Stimulated activated CD8-positive, alpha-beta memory T cell treated with anti-CD3 and anti-CD28 coated beads, Interleukin-2, amount 100 ng/mL, for 48 hours (primary cell): ENCODE measurements at places on chromosomes 3 and 15.

DNA sequence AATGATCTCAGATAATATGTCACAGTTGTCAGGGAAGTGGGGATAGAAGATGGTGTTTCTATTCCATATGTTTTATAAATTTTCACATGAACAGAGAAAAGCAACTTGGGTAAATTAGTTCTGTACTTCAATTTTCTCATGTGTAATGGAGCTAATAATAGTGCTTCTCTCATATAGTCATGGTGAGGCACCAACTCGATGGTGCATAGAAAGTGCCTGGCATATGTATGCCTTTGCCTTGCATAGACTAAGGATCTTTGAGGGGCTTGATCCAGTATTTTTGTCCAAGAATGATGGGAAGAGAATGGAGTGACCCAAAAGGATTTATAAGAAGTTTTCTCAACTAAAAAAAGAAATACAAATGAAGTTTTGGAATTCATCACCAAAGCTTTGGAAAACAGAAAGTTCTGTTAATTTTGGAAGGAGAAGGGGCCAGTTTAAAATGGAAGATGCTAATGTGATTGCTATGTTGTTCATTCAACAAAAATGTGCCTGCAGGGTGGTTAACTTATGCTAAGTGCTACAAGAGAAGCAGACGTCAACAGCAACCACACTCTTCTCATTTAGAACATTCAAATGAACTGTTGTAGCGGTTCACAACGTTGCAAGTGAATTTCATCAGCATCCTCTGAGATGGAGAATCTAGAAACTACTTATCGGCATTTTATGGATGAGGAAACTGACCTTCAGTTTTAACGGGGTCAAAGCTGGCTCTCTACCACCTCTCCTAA, 86.1 kb downstream of the RTP4 start:
- DNase-seq: no peak

GRCh38 chr3:72011485-72011884, 226.5 kb upstream of the PROK2 start:
- DNase-seq: no peak

- DNase-seq: no peak
Measured at GRCh38 chr3:194858382-194858781, 172.7 kb downstream of the FAM43A start.

- DNase-seq: no peak
Measured at GRCh38 chr3:158702815-158703481, 29.3 kb downstream of the RARRES1 start.

DNA sequence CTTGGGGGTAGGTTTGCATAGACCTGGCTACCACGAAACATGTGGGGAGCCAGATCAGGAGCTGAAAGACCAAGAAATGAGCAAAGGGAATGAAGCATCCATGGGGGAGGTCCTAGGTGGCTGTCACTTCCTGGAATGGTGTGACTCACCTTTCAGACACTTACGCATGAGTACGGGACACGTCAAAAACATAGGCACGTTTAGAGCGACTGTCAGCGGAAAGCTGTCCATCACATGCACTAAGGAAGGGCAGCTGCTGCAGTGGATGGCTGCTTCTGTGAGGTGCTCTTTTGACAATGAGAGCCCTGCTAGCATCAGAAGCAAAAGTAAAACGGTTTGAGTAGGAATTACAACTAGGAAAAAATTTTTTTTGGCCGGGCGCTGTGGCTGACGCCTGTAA, 244.6 kb upstream of the CCDC54 start:
- no peak for DNase-seq

DNA sequence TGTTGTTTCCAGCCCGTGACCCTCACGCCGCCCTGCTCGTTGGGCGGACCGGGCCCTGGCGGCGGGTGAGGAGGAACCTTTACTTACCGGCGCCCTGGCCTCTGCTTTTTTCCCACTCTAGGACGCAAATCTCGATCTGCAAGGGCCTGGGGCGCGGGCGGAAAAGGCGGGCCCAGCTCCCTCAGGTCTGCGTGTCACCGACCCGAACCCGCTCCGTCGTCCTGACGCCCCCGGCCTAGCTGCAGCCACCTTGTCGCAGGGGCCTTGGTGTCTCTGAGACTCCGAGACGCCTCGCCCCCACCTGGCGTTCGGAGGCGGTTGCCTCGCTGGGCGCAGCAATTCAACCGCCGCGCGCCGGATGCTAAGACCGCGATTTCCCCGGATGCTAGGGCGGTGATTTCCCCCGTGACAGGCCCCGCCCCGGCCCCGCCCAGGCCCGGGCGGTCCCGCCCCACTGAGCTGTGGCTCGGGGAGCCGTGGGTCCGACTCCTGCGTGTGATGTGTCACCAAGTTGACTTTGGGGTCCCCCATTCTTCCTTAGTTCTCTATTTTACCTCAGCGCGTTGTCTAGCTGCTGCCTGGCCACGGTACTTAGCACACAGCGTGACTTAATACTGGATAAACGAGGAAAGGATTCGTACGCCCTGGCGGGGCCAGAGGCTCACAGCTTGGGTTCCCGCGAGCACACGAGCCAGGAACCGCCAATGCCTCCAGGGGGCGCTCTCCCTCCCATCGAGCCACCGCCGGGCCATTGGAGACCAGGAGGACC, at the start of gene RPL39L:
Gene RPL39L, minus strand, starts transcription at position 371 of the 769 bp plus-strand sequence. CDS start 18,196 bp downstream, outside the sequence.
- peak; percentile 89 for DNase-seq

DNA sequence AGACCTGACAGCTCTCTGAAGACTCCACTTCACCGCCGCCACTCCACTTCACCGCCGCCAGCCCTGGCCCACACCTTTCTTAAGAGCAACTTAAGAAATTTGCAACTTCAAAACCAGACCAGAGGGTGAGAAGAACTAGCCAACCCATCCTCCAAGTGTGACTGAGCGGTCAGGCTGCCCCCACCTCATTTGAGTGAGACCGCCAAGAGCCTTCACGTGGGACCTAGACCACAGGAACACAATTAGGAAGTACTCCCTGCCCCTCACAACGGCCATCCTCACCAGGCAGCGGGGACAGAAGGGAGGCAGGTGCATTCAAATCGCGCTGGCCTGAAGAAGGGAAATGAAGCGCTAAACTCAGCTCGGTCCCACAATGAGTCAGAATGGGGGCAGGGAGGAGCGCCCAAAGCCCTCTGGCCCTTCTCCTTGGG, 156.8 kb upstream of the BCL6 start:
- DNase-seq: no peak

GRCh38 chr15:81239190-81239589, 42.5 kb downstream of the IL16 start:
- no peak for DNase-seq

DNA sequence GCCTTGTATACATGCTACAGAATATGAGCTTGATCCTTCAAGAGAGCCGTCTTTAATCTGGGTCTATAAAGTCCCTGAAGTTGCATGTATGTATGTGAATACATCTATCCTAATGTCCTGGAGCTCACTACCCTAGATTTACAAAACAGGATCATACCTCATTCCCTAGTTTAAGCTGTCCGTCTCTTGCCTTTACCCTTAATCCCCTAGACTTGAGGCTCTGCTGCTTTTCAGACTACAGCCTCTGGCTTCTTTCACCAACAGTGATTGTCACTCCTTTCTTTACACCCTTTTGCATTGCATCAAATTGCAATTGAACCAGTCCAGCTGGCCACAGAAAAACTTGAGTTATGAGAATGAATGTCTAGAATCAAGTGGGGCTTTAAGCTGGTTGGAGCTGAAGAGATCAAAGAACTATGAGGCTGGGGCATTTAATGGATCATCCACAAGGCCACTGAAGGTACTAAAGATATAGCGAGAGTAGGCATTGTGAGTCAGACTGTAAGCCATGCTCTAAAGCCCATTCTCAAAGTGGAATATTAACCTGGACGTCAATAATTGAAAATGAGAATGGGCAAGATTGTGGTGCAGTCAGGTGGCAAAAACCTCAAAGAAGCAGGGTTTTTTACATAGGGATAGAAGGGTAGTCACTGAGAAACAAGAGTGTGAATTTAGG, 12.3 kb upstream of the PLD1 start:
- DNase-seq: no peak

DNA sequence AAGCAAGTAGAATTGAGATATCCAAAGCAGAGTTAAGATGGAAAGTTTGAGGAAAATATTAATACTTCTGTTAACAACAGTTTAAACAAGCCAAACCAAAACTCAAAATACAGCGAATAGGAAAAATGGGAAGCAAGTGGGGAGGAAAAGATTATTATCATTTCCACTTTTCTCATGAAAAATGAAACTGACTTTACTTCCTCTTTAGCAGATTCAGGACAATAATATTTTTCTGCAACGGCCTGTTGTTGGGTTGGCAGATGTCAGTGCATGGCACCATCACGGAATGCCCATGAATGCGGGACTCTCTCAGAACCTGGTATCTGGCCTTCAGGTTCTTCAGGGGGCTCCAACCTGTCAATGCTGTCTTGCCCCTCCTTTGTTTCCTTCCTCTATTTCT, 11.1 kb downstream of the ANKUB1 start:
- no peak for DNase-seq

- DNase-seq: no peak
Measured at GRCh38 chr15:34849364-34849959, 54.1 kb upstream of the ACTC1 start.

- DNase-seq: no peak
Measured at GRCh38 chr3:65497236-65497635, 541.5 kb downstream of the MAGI1 start.

DNA sequence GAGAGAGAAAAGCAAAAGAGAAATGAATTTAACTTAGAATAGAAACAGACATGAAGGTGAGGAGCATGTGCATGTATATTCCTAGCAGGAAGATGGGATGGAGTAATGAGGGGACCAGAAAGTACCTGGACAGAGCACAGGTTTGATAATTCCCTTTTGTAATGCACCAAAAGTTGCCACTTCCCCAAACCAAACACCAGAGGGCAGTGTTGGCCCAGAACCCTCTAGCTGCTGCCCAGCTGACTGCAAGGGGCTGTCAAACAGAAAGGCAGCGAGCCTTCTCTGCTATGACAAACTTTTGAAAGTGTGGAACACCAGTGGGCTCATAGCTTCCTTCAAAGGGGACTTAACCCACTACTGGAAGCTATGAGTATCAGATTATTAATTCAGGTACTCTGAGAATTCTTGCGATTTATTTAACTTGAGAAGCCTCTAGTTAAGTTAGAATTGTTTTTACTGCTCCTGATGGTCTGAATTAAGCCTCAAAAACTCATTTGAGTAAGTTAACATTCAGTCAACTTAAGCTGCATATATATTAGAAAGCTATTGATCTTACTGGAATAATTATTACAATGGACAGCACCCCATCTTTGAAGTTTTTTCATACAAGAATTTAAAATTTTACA, 234.9 kb downstream of the NEK10 start:
- peak; percentile 16 for DNase-seq

DNA sequence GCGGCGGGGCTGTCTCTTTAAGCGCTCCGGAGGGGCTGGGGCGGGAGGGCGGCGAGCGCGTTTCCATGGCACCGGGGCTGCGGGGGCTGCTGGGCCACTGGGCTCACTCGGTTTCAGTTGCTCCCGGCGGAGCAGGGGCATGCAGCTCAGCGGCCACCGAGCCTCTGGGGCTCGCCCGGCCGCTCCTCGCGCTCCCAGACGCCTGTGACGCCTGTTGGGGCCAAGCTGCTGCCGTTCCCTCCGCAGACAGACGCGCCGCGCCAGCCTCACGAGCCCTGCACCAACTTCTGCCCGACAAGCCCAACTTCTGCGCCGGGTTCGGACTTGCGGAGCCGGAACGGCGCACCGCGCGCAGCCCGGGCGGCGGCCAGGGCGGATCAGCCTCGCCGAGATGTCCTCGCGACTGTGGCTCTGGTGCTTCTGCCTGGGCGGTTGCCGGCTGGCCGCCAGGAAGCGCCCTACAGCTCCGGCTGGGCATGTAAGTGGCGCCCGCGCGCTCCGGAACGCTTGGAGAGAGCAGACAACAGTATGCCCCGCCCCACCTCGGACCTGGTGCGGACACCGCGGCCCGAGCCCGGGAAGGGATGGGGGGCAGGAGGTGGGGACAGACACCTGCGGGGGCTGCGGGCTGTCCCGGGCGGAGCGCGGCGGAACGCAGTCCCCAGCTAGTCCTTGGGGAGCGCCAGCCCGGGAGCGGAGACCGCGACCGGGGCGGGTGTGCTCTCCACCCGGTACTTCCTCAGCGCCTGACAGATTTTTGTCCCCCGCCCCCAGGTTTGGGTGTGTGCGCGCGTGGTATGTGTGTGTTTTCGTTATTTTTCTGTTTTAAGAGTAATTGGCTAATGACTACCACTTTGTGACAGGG, 154.1 kb upstream of the GOLIM4 start:
- no peak for DNase-seq

DNA sequence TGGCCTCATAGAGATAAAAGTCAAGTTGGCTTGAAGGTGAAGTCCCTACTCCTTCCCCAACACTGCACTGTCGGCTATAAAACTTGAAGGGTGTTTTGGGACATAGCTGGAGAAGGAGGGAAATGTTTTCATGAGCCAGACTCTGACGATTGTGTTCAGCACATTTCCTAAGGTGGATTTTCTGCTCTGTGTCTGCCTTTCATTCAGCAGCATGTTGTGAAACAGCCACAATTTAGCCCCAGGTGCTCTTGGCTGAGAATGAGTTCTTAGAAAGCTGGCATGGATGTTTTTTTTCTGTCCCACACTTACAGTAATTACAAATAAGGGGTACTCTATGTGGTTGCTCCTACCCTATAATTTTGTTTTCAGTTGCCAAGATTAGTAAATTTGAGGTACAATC, 492.4 kb downstream of the MCTP2 start:
- DNase-seq: no peak

DNA sequence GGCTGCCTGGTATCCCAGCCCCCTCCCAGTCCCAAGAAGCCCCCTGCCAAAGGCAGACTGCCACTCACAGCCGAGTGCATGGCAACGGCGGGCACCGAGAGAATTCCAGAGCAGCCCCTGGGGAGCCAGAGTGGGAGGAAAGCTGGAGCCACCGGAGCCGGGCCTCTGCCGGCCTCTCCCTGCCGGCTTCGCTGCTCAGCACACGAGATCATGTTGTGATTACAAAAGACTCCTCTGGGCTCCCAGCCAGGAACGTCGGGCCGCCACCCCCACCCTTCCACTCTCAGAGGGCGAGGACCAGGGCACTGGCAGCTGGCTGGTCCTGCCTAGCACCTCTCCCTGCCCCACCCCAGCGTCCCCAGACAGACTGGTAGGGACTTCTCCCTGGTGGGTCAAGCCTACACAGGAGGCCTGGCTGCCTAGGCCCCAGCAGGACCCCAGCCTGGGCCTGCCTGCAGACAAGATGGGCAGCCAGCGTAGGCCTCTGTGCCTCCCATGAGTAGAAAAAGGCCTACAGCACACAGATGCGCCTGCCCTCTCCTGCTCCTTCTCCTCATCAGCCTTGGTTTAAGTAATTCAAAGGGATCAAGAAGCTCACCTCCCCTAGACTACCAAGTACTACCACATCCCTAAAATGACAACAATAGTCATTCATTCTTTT, at the start of gene CCDC9B:
Gene CCDC9B, minus strand, starts transcription at position 200 of the 661 bp plus-strand sequence. Its CDS starts 120 bp downstream, at position 80.
- DNase-seq: no peak

GRCh38 chr15:32120577-32121383, 90.5 kb downstream of the CHRNA7 start:
- no peak for DNase-seq

GRCh38 chr3:41129731-41130130, 69.6 kb upstream of the CTNNB1 start:
- DNase-seq: no peak
